ENCODE measurements at places on chromosomes 5 and 9.

DNA sequence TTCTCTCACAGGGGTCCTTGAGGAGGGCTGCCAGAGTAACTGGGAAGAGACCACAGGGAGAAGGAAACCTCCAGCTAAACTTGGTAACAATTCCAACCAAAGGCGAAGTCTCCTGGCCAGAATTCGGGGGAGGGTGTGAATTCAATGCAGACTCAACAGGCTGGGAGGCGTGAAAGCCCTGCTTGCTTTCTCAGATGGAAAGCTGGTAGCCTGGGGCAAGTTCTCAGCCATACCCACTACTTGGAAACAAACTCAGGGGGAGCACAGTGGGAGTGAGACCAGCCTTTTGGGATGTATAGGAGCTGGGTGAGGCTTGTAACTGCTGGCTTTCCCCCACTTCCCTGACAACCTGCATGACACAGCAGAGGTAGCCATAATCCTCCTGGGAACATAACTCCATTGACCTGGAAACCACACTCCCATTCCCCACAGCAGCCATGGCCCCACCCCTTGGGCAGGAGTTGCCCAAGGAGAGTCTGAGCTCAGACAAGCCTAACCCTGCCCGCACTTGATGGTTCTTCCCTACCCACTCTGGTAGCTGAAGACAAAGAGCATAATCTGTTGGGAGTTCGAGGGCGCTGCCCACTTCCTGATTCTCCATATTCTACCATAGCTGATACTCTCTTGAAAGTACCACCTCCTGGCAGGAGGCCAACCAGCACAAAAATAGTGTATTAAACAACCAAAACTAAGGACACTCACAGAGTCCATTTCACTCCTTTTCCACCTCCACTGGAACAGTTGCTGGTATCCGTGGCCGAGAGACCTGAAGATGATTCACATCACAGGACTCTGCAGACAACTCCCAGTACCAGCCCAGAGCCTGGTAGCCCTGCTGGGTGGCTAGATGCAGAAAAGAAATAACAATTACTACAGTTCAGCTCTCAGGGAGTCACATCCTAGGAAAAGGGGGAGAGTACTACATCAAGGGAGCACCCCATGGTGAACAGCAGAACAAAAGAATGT is 123.8 kb downstream of the FAM170A start:
- H3K4me1 ChIP-seq = no peaks in the 10 kb centered on the region
- no peaks in the 10 kb centered on the region for H3K27me3 ChIP-seq
- H3K27ac ChIP-seq = no peak overlapping the region

GRCh38 chr5:132915681-132916080 is 42.2 kb downstream of the LEAP2 start:
- H3K4me1 ChIP-seq = no peaks in the 10 kb centered on the region
- no peaks in the 10 kb centered on the region for H3K27me3 ChIP-seq
- no peak overlapping the region for H3K4me3 ChIP-seq
- no peak overlapping the region for H3K27ac ChIP-seq
- H3K36me3 ChIP-seq = peaks cover 39% of the 10 kb centered on the region

DNA sequence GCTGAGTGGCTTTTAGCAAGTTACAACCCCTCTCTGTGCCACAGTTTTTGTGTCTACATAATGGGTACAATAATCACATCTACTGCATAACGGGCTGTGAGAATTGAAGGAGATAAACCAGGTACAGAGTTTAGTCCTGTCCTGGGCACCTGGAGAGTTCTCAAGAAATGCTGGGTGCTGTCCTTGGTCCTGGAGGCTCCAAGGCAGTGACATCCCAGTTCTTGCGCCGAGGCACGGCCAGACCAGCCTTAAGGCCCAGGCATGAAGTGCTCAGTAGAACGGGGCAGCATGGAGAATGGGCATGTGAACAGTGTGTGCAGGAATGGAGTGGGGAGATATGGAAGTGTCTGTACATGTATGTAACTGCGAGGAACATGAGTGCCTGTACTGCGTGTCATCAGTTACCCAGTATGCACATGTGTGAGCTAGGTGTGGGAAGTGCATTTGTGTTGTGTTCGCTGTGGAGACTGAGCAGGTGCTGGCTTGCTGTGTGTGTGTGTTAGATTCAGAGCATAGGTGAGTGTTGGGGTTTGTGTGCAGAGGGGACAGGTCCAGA is 6.3 kb upstream of the UNC5A start:
- no peak overlapping the region for H3K4me3 ChIP-seq
- DNase-seq = peak; percentile 26
- peaks cover 15% of the 10 kb centered on the region for H3K27me3 ChIP-seq
- no peaks in the 10 kb centered on the region for H3K36me3 ChIP-seq
- H3K4me1 ChIP-seq = no peaks in the 10 kb centered on the region

DNA sequence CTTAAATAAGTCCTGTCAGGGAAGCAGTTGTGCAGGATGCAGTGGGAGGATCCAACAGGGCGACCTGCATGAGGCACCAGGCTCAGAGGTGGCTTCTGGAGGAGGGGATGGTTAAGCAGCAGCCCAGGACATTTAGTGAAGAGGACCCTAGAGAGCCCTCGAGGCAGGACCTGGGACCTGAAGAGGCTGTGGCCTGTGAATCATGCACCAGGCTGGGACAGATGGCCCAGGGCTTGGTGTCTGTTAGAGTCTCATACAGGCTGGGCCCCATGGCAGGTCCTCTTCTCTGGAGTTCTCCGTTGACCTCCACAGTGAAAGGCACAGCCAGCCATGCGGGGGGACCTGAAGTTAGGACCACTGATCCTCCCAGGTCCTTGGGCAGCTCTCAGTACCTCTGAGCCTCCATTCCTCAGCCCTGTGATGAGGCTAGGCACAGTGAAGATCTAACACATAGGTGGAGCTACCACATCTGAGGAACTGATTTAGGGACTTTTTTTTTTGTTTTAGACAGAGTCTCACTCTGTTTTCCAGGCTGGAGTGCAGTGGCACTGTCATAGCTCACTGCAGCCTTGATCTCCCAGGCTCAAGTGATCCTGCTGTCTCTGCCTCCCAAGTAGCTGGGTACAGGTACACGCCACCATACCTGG is 60.8 kb upstream of the GARNL3 start:
- no peaks in the 10 kb centered on the region for H3K36me3 ChIP-seq
- peaks cover 4% of the 10 kb centered on the region for H3K4me1 ChIP-seq
- no peak for DNase-seq
- no peak overlapping the region for H3K4me3 ChIP-seq

All from IMR-90 (cell line).